Lung (tissue), 17 donors: ENCODE measurements at places on chromosomes 5 and 9. TPM values are rescaled to one million over a fixed set of nuclear protein-coding genes. Genes with fewer than 3 reads are reported as not detected.

DNA sequence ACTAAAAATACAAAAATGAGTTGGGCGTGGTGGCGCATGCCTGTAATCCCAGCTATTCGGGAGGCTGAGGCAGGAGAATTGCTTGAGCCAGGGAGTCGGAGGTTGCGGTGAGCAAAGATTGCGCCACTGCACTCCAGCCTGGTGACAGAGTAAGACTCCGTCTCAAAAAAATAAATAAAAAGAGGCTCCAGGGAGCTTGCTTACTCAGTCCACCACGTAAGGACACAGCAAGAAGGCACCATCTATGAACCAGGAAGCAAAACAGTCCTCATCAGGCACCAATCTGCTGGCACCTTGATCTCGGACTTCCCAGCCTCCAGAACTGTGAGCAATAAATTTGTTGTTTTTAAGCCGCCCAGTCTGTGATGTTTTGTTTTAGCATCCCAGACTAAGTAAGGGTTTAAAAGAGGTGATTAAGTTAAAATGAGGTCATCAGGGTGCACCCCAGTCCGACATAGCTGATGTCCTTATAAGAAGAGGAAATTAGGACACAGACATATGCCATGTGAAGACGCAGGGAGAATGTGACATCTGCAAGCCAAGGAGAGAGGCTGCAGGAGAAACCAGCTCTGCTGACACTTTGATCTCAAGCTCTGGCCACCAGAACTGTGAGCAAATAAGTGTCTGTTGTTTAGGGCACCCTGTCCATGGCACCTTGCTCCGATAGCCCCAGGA, 45.9 kb downstream of the C9orf50 start:
- DNase-seq, result no peak

- DNase-seq, result no peak
Observed at GRCh38 chr9:14887149-14887548, 23.1 kb downstream of the FREM1 start.

DNA sequence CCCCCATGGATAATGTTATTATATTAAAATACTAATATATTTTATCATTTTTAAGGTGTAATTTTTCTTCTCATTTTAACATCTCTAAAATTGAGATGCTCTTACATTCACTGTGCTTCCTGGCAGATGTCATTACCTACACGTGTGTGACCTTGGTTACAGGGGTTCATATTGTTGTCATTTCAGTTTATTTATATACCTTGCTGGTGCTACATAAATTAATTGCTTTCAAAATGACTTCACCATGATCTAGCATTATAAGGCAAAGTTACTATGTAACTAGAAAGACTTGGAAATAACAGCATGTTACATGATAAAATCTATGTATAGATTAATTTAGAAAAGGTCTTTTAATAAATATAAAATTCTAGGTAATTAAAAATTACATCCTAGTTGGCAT, 60.9 kb downstream of the ARHGEF28 start:
- DNase-seq, result no peak

DNA sequence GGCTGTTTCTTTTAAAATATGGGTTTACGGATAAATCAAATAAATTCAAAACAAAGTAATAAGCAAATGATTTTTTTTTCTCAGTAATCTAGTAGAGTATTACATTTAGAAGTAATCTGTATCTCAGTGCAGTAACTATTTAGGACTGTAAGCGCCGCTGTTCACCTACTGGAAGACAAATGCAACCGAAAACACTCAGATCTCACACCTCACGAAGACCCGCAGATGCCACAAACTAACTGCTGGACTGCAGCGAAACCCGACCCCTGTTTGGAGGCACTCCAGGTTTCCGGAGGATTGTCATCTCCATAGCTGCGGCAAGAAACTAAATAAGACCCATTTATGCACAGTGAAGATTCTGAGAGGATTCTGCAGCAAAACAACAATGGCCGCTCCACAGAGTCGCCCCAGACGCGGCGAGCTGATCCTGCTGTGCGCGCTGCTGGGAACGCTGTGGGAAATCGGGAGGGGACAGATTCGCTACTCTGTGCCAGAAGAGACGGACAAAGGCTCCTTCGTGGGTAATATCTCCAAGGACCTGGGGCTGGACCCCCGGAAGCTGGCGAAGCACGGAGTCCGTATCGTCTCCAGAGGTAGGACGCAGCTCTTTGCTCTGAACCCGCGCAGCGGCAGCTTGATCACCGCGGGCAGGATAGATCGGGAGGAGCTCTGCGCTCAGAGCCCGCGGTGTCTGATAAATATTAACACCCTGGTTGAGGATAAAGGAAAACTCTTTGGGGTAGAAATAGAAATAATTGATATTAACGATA, at the start of gene PCDHGA8:
PCDHGA8 (plus strand) TSS at position 205 of the 770 bp plus-strand sequence; CDS start at position 386, 181 bp downstream.
- DNase-seq, result peak; percentile 17

DNA sequence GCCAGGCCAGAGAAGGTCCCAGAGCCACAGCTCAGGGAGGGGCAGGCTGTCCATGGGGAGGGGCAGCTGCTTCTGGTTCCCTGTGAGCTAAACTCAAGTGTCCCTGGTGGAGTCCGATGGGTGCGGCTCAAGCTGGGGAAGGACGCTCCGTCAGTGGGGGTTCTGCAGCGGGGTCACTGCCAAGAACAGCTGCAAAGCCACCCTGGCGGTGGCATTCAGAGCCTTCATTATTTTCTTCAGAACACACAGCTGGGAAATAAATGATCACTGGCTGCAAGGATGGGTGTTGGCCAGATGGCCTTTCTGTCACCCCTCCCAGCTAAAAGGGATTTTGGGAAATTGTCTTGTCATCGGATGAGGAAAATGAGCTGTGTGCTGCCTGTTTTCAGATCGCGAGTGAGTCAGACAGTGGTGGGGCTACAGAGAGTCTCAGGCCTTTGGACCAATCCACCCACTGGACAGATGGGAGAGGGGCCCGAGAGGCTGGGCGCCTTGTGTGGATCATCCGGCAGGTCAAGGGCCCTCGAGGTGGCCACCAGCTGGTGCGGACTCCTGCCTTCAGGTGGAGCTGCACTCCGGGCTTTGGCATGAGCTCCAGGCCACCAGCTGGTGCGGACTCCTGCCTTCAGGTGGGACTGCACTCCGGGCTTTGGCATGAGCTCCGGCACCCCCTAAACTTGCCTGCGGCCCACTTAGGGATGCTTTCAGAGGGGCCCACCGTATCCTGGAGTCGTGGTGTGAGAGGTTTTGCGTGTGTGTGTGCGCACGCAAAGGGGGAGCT, 17.9 kb upstream of the GFPT2 start:
- no peak for DNase-seq

GRCh38 chr9:124139001-124139400, 118.7 kb upstream of the NEK6 start:
- no peak for DNase-seq

DNA sequence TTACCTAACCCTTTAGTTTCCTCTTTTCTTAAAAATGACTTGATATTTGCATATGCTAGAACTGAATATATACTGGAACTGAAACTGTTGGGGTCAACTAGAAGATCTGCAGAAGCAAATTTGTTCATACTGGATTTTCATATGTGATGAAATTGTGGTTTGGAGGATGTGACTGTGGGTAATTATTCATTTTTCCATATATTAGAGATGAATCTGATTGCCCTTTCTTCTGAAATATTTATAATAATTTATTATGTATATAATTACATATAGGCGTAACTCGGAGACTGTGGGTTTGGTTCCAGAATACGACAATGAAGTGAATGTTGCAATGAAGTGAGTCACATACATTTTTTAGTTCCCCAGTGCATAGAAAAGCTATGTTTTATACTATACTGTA, 149.1 kb downstream of the ATP10B start:
- no peak for DNase-seq

DNA sequence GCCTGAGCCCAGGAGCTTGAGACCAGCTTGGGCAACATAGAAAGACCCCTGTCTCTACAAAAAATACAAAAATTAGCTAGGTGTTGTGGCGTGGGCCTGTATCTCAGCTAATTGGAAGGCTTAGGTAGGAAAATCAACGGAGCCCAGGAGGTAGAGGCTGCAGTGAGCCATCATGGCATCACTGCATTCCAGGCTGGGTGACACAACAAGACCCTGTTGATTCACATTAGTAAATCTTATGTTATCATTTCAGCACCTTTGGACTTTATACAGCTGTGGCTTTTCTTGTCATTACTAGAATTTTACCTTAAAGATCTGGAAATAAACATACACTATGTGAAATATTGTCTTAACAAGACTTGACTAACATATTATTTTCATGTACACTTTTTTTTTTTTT, 185.0 kb downstream of the ZNF608 start:
- DNase-seq, result no peak

- no peak for DNase-seq
Observed at GRCh38 chr9:27548055-27548741, 18.6 kb upstream of the MOB3B start.

DNA sequence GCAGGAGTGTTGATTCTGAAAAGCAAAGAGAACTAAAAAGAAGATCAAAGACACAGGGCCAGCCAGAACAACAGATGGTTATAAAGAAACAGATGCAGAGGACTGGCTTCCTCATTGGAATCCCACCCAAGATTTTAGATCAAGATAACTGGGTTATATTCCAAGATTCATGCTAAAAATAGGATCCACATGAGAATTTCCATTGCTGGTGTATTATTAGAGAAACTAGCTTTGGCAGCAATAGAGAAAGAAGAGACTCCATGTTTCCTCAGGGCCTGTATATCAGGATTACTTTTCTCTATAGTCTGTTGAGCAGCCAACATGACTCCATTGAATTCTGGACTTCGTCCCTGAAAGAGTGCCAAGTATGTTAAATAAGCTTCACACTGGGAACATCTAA, 367.3 kb downstream of the TUSC1 start:
- DNase-seq, result no peak

GRCh38 chr9:135608294-135608998, 30.9 kb downstream of the GLT6D1 start:
- no peak for DNase-seq

- DNase-seq, result peak; percentile 77
Observed at GRCh38 chr9:7336356-7337065, 463.1 kb downstream of the DMAC1 start.

DNA sequence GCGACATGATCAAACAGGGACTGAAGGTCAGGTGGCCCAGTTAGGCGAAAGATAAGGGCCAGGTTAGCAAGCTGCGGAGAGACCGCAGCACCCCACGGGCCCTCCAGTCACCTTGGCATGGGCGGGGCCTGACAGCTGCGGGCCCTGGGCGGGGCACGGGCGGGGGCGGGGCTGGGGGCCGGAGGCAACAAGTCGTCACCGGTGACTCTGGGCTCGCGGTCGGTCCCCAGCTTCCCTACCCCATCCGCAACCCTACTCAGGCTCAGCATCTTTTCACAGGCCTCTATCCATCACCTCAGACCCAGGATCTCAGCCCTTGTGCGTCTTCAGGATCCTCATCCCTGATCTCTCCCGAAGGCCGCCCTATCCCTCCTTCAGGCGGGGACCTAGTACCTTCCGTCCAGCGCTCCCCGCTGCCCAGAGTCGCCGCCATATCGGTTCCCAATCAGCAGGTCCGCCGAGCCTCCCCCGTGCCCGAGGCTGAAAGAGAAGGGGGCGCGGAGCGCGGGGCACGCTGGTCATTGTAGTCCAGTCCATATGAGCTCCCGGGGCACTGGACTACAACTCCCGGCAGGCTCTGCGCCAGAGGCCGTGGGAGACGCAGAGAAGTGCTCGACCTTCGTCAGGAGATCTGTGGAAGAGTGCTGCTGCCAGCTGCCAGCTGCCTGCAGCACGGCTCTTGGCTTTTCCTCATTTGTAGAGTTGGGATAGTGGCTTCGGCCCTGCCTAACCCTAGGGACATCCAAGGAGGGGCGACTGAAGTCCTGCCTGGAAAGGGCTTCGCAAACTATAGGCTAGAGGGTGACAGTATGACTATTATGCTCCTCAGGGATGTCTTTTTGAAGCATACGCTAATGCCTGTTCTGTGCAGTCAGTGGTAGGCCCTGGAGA, at the start of gene DNAJC18:
DNAJC18 (minus strand) TSS at position 513 of the 891 bp plus-strand sequence; CDS start at position 433, 80 bp downstream.
- DNase-seq, result peak; percentile 95

DNA sequence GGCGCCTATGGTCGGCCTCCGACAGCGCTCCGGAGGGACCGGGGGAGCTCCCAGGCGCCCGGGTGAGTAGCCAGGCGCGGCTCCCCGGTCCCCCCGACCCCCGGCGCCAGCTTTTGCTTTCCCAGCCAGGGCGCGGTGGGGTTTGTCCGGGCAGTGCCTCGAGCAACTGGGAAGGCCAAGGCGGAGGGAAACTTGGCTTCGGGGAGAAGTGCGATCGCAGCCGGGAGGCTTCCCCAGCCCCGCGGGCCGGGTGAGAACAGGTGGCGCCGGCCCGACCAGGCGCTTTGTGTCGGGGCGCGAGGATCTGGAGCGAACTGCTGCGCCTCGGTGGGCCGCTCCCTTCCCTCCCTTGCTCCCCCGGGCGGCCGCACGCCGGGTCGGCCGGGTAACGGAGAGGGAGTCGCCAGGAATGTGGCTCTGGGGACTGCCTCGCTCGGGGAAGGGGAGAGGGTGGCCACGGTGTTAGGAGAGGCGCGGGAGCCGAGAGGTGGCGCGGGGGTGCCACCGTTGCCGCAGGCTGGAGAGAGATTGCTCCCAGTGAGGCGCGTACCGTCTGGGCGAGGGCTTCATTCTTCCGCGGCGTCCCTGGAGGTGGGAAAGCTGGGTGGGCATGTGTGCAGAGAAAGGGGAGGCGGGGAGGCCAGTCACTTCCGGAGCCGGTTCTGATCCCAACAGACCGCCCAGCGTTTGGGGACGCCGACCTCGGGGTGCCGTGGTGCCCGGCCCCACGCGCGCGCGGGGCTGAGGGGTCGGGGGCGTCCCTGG, 561 bp downstream of the DAPK1 start:
- DNase-seq, result peak; percentile 78

- DNase-seq, result peak; percentile 60
Observed at GRCh38 chr9:107491081-107492053, 1.8 kb upstream of the KLF4 start.

DNA sequence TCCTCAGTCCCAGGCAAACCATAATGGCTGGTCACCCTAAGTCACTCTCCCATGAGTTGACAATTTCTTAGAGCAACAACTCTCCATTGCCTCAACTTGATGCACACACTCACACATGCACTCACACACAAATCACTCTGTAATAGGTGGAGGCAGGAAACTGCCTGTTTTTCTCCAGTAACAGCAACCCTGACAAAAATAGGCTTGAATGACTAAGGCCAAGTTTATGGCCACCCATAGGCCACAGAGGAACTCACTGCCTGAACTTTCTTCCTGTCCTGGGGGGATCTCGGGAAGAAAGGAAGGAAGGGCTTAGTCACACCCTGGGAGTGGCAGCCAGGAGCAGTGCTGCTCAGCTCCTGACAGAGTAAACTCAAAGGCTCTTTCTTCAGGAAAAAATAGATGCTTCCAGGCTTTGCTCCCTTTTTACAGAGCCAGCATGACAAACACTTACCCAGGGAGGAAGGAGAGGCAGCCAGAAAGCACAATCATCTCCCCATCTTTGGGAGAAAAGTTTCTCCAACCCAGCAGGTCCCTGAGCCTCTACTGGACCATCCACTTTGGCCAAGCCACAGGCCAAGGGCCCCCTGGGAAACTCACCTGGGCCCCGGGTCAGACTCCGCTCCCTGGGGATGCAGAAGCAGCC, 368 bp downstream of the SH3TC2 start:
- DNase-seq, result no peak

IL7R gene
- total RNA-seq, result 47.6 TPM

FGD3 gene
- 24.3 TPM for total RNA-seq

KIF20A gene
- total RNA-seq, result 1.1 TPM

PCDHA1 gene
- not detected for total RNA-seq

PRRX2 gene
- 2.2 TPM for total RNA-seq

ACOT12 gene
- total RNA-seq, result not detected
